ENCODE measurements at places on chromosomes 3 and 15. TPM values are rescaled to one million over a fixed set of nuclear protein-coding genes. Genes with fewer than 3 reads are reported as not detected.

Gene ANKRD63
- total RNA-seq = 0.37 TPM

Gene HGD
- not detected for total RNA-seq

Gene ERC2
- total RNA-seq = 4.2 TPM

Gene BCHE
- total RNA-seq = 0.81 TPM

Gene IP6K1
- total RNA-seq = 24.4 TPM

Gene GHRL
- 0.87 TPM for total RNA-seq

Gene PLSCR2
- not detected for total RNA-seq

Gene TIMP4
- total RNA-seq = 7.5 TPM

Gene KBTBD13
- total RNA-seq = 7.3 TPM

Gene PLXND1
- 40.9 TPM for total RNA-seq

Gene CEMIP
- total RNA-seq = 0.23 TPM

Gene TF
- total RNA-seq = 5.2 TPM

Gene IL17RB
- not detected for total RNA-seq

DNA sequence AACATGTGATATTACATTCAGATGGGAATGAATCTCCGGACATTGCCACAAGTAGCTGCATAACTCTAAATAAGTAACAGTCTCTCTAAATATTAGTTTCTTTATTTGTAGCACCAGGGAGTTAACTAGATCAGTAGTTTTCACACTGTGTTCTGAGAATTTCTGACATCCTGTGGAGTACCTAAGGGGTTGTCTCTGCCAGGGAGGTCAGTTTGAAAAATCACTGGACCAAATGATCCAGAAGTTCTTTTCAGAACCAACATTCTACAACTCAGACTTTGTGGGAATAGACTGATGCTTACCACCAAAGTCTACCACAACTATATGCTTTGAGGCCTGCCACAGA, 9.0 kb upstream of the ILDR1 start:
- H3K27me3 ChIP-seq = peaks cover 4% of the 10 kb centered on the region
- DNase-seq = no peak
- H3K36me3 ChIP-seq = no peaks in the 10 kb centered on the region
- H3K4me3 ChIP-seq = no peak overlapping the region

GRCh38 chr15:70442616-70443321, 320.6 kb downstream of the UACA start:
- peaks cover 28% of the 10 kb centered on the region for H3K4me1 ChIP-seq
- peaks cover 23% of the 10 kb centered on the region for H3K27me3 ChIP-seq
- H3K27ac ChIP-seq = no peak overlapping the region
- DNase-seq = no peak
- no peak overlapping the region for H3K4me3 ChIP-seq
- H3K36me3 ChIP-seq = no peaks in the 10 kb centered on the region

DNA sequence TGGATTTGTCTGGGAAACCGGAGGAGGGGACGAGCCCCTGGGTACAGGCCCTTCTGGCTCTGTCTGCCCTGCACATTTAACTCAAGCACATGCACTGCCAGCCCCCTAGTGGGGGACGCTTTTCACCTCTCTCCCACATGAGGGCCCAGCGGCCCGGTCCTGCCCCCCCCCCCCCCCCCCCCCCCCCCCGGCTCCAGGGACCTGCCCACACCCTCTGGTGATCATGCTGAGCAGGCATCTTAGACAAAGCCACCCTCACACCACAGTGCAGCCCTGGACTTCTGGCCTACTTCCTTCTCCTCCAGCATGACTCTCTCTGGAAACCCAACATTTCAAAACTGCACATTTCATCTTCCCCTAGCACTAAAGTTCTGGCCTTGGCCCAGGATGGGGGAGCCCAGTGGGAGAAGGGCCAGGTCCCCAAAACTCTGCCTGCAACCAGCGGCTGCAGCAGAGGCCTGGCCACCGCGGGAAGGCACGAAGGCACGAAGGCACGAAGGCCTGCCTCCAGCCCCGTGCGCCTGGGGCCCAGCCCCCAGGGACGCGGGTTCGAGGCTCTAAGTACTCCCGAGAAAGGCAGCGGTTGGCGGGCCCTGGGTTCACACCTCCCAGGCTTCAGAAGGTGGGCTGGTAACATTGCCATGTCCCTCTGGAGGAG, 14.1 kb downstream of the KLF15 start:
- no peak for DNase-seq
- H3K4me1 ChIP-seq = no peaks in the 10 kb centered on the region
- H3K27me3 ChIP-seq = no peaks in the 10 kb centered on the region
- no peak overlapping the region for H3K27ac ChIP-seq

GRCh38 chr3:153970741-153971347, 150.3 kb upstream of the ARHGEF26 start:
- H3K36me3 ChIP-seq = no peaks in the 10 kb centered on the region
- no peak for DNase-seq
- H3K4me3 ChIP-seq = no peak overlapping the region
- no peaks in the 10 kb centered on the region for H3K27me3 ChIP-seq
- no peak overlapping the region for H3K27ac ChIP-seq
- H3K4me1 ChIP-seq = peaks cover 3% of the 10 kb centered on the region

GRCh38 chr3:22907796-22908195, 295.3 kb upstream of the UBE2E2 start:
- no peak for DNase-seq
- no peak overlapping the region for H3K4me3 ChIP-seq
- no peaks in the 10 kb centered on the region for H3K4me1 ChIP-seq

DNA sequence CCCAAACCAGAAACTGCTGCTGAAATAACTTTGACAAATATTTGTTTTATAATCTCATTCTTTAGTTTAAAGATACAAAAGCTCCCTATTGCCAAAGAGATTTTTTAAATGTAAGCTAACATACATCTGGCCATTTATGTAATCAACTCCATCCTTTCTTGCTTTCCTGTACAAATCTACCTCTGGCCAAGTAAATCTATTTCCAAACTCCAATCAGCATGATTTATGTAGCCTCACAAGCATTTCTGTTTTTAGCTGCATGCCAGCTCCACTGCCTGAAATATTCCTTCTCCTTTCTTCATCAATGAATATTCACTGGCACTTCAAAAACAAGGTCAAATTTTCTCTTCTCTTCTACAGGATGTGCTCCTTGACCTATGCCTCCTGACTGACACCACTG, 80.0 kb downstream of the SHOX2 start:
- H3K36me3 ChIP-seq = no peaks in the 10 kb centered on the region
- no peaks in the 10 kb centered on the region for H3K4me1 ChIP-seq
- no peak overlapping the region for H3K27ac ChIP-seq
- no peak for DNase-seq

GRCh38 chr15:50098545-50098944, 20.5 kb downstream of the ATP8B4 start:
- DNase-seq = no peak
- H3K4me3 ChIP-seq = no peak overlapping the region
- no peaks in the 10 kb centered on the region for H3K4me1 ChIP-seq
- no peaks in the 10 kb centered on the region for H3K36me3 ChIP-seq
- H3K27me3 ChIP-seq = no peaks in the 10 kb centered on the region

GRCh38 chr3:181486141-181486885, 225.4 kb upstream of the SOX2 start:
- H3K4me3 ChIP-seq = no peak overlapping the region
- no peak for DNase-seq
- H3K27ac ChIP-seq = no peak overlapping the region
- H3K4me1 ChIP-seq = no peaks in the 10 kb centered on the region
- H3K27me3 ChIP-seq = no peaks in the 10 kb centered on the region

GRCh38 chr3:175091426-175092114, 232.4 kb downstream of the NAALADL2 start:
- H3K4me1 ChIP-seq = no peaks in the 10 kb centered on the region
- H3K36me3 ChIP-seq = no peaks in the 10 kb centered on the region
- DNase-seq = no peak
- no peak overlapping the region for H3K4me3 ChIP-seq

- no peak overlapping the region for H3K27ac ChIP-seq
- H3K4me3 ChIP-seq = no peak overlapping the region
- H3K27me3 ChIP-seq = no peaks in the 10 kb centered on the region
- peaks cover 62% of the 10 kb centered on the region for H3K4me1 ChIP-seq
- no peaks in the 10 kb centered on the region for H3K36me3 ChIP-seq
These were observed 138.4 kb downstream of the IGF1R start for GRCh38 chr15:98786717-98787116.

- no peaks in the 10 kb centered on the region for H3K36me3 ChIP-seq
- H3K4me1 ChIP-seq = peaks cover 17% of the 10 kb centered on the region
- H3K27ac ChIP-seq = no peak overlapping the region
- H3K27me3 ChIP-seq = peaks cover 57% of the 10 kb centered on the region
These were observed 535 bp downstream of the MCTP2 start for GRCh38 chr15:94231723-94232468.

- DNase-seq = no peak
- H3K36me3 ChIP-seq = no peaks in the 10 kb centered on the region
- no peaks in the 10 kb centered on the region for H3K27me3 ChIP-seq
These were observed 10.5 kb upstream of the GADL1 start for GRCh38 chr3:30904996-30905395.

- H3K27ac ChIP-seq = no peak overlapping the region
- H3K27me3 ChIP-seq = no peaks in the 10 kb centered on the region
- H3K4me1 ChIP-seq = peaks cover 3% of the 10 kb centered on the region
These were observed 74.4 kb downstream of the THRB start for GRCh38 chr3:24420224-24420623.

GRCh38 chr15:95494971-95495541, 835.4 kb upstream of the NR2F2 start:
- no peak overlapping the region for H3K27ac ChIP-seq
- no peaks in the 10 kb centered on the region for H3K4me1 ChIP-seq
- DNase-seq = no peak
- no peaks in the 10 kb centered on the region for H3K36me3 ChIP-seq
- H3K4me3 ChIP-seq = no peak overlapping the region

- no peak overlapping the region for H3K4me3 ChIP-seq
- no peak overlapping the region for H3K27ac ChIP-seq
- H3K4me1 ChIP-seq = no peaks in the 10 kb centered on the region
- DNase-seq = no peak
These were observed 364.0 kb downstream of the ZIC1 start for GRCh38 chr3:147773116-147773630.

DNA sequence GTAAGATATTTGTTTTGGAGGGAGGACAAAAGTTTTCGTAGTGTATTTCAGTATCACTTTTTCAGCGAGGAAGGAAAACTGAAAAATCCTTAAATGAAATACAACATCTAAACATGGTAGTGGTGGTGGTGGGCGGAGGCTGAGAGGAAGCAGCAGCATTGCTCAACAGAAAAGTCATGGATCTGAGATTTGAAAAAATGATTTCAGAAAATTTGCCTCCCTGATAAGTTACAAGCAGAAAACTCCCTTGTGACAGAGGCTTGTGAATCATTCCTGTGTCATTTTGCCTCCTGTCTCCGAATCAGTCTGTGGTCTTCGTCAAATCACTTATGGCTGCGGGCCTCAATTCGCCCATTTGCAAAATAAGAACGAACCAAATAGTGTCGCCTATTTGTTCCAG, 965 bp upstream of the CRBN start:
- H3K27ac ChIP-seq = no peak overlapping the region
- DNase-seq = no peak
- no peaks in the 10 kb centered on the region for H3K27me3 ChIP-seq
- no peaks in the 10 kb centered on the region for H3K36me3 ChIP-seq
- no peak overlapping the region for H3K4me3 ChIP-seq
- H3K4me1 ChIP-seq = peaks cover 36% of the 10 kb centered on the region

DNA sequence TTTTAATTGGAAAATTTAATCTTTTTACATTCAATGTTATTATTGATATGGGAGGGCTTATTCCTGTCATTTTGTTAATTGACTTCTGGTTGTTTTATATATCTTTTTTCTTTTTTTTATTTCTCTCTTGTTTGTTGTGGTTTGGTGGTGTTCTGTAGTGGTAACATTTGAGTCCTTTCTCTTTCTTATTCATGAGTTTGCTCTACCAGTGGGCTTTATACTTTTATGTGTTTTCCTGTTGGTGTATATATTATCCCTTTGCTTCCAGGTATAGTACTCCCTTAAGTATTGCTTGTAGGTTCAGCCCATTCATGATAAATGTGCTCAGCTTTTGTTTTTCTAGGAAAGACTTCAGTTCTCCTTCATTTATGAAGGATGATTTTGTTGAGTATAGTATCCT, 57.6 kb downstream of the GALK2 start:
- no peak overlapping the region for H3K4me3 ChIP-seq
- no peaks in the 10 kb centered on the region for H3K27me3 ChIP-seq
- no peak for DNase-seq
- peaks cover 10% of the 10 kb centered on the region for H3K36me3 ChIP-seq

- H3K36me3 ChIP-seq = no peaks in the 10 kb centered on the region
- no peak for DNase-seq
- H3K4me1 ChIP-seq = peaks cover 85% of the 10 kb centered on the region
- no peak overlapping the region for H3K27ac ChIP-seq
- H3K4me3 ChIP-seq = no peak overlapping the region
These were observed 46.2 kb downstream of the TBL1XR1 start for GRCh38 chr3:177150970-177151627.

GRCh38 chr15:84784262-84784661, 32.9 kb upstream of the ALPK3 start:
- peaks cover 42% of the 10 kb centered on the region for H3K4me1 ChIP-seq
- no peak overlapping the region for H3K27ac ChIP-seq
- H3K4me3 ChIP-seq = no peak overlapping the region
- DNase-seq = no peak
- peaks cover 69% of the 10 kb centered on the region for H3K36me3 ChIP-seq
- no peaks in the 10 kb centered on the region for H3K27me3 ChIP-seq

DNA sequence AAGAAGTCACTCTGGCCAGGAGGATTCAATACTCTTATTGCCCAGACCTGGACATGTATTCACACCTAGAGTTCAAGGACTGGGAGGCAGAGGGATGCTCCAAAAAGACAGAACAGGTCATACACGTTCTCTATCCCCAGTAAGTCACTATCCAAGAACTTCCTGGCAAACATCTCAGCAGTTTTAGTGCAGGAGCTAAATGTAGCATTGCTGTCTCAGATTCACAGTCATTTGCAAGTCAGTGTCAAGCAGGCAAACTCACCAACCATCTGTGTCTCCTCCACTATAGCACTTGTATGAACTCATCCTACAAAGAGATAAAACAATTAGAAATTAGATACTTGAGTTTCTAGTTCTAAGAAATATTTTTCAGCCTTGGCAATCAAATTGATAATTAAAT, 38.4 kb downstream of the ABHD17C start:
- H3K4me3 ChIP-seq = no peak overlapping the region
- H3K27ac ChIP-seq = no peak overlapping the region
- H3K36me3 ChIP-seq = no peaks in the 10 kb centered on the region
- no peak for DNase-seq
- no peaks in the 10 kb centered on the region for H3K4me1 ChIP-seq
- H3K27me3 ChIP-seq = no peaks in the 10 kb centered on the region

GRCh38 chr3:2568156-2568555, 469.5 kb downstream of the CNTN4 start:
- H3K27ac ChIP-seq = no peak overlapping the region
- H3K27me3 ChIP-seq = no peaks in the 10 kb centered on the region
- no peak overlapping the region for H3K4me3 ChIP-seq
- no peaks in the 10 kb centered on the region for H3K4me1 ChIP-seq
- no peak for DNase-seq

Measured in heart right ventricle (tissue), 16 donors.